ENCODE measurements at places on chromosomes 7 and 10. TPM values are rescaled to one million over a fixed set of nuclear protein-coding genes. Genes with fewer than 3 reads are reported as not detected.

Gene CARD11
- polyA plus RNA-seq = 19.9 TPM

Gene NANOS1
- polyA plus RNA-seq = not detected

Gene ADAM12
- polyA plus RNA-seq = 0.07 TPM

Gene TFPI2
- polyA plus RNA-seq = not detected

Gene CLDN4
- polyA plus RNA-seq = 0.13 TPM

Gene ELFN1
- not detected for polyA plus RNA-seq

Gene POM121
- polyA plus RNA-seq = 10.1 TPM

Gene LRRN3
- 0.09 TPM for polyA plus RNA-seq

Gene SMC3
- 101 TPM for polyA plus RNA-seq

Gene THSD7A
- not detected for polyA plus RNA-seq

Gene IKZF5
- 18.7 TPM for polyA plus RNA-seq

Data from naive B cell (primary cell).